ENCODE measurements at places on chromosomes 2 and 18. TPM values are rescaled to one million over a fixed set of nuclear protein-coding genes. Genes with fewer than 3 reads are reported as not detected.

GKN2 gene
- not detected for total RNA-seq

C2orf42 gene
- total RNA-seq, result 19.0 TPM

CNGA3 gene
- total RNA-seq, result not detected

C1QL2 gene
- total RNA-seq, result not detected

ACMSD gene
- not detected for total RNA-seq

DLGAP1 gene
- 0.12 TPM for total RNA-seq

CNTNAP5 gene
- not detected for total RNA-seq

DUSP2 gene
- total RNA-seq, result 6.6 TPM

TANK gene
- 71.0 TPM for total RNA-seq

COLEC12 gene
- total RNA-seq, result 16.8 TPM

TMEM247 gene
- not detected for total RNA-seq

CASP10 gene
- total RNA-seq, result 4.0 TPM

THSD7B gene
- 0.17 TPM for total RNA-seq

DYNAP gene
- not detected for total RNA-seq

MTCL1 gene
- 18.2 TPM for total RNA-seq

ALLC gene
- not detected for total RNA-seq

GCG gene
- total RNA-seq, result not detected

ACVR1C gene
- not detected for total RNA-seq

ERBB4 gene
- total RNA-seq, result not detected

TCF7L1 gene
- total RNA-seq, result 3.0 TPM

ZNF892 gene
- 2.8 TPM for total RNA-seq

LYG2 gene
- total RNA-seq, result not detected

LYPD6B gene
- total RNA-seq, result 0.47 TPM

SERPINB7 gene
- not detected for total RNA-seq

RTP5 gene
- total RNA-seq, result not detected

BBS5 gene
- total RNA-seq, result 7.7 TPM

SCN3A gene
- total RNA-seq, result not detected

ZC3H6 gene
- total RNA-seq, result 2.0 TPM

REG3G gene
- total RNA-seq, result not detected

ACTG2 gene
- 5.0 TPM for total RNA-seq

RBM44 gene
- total RNA-seq, result not detected

RESP18 gene
- not detected for total RNA-seq

ST8SIA5 gene
- 0.09 TPM for total RNA-seq

DSC2 gene
- total RNA-seq, result 3.7 TPM

C2orf80 gene
- total RNA-seq, result not detected

MAP2 gene
- total RNA-seq, result 14.4 TPM

LDLRAD4 gene
- not detected for total RNA-seq

ITPRIPL1 gene
- total RNA-seq, result 0.34 TPM

CKAP2L gene
- total RNA-seq, result 0.23 TPM

CCL20 gene
- 0.47 TPM for total RNA-seq

HOXD3 gene
- 0.82 TPM for total RNA-seq

SLC11A1 gene
- 0.35 TPM for total RNA-seq

NPPC gene
- total RNA-seq, result not detected

VAMP5 gene
- 33.1 TPM for total RNA-seq

GAL3ST2 gene
- total RNA-seq, result not detected

Data from pericardium fibroblast (primary cell).